ENCODE measurements at places on chromosomes 11 and 22. TPM values are rescaled to one million over a fixed set of nuclear protein-coding genes. Genes with fewer than 3 reads are reported as not detected.

Gene RFPL1
- total RNA-seq: not detected

Gene CYP2D6
- 0.33 TPM for total RNA-seq

Gene FAM118B
- 24.3 TPM for total RNA-seq

Gene PTPN5
- total RNA-seq: not detected

Gene SLC22A6
- not detected for total RNA-seq

Gene ADM
- total RNA-seq: 569 TPM

Gene OR56A5
- total RNA-seq: not detected
